ENCODE measurements at places on chromosomes 11 and 22.
A peak's percentile ranks its signal among the peaks of the same experiment; 100 is the strongest.

GRCh38 chr11:74195828-74196227 is 24.7 kb downstream of the PPME1 start:
- DNase-seq = no peak

- peak; percentile 31 for DNase-seq
These were observed 533 bp downstream of the ELF5 start for GRCh38 chr11:34512840-34513681.

GRCh38 chr11:304915-305843 is 2.4 kb upstream of the IFITM2 start:
- DNase-seq = no peak

- DNase-seq = no peak
These were observed 24.6 kb downstream of the ATXN10 start for GRCh38 chr22:45696227-45696626.

DNA sequence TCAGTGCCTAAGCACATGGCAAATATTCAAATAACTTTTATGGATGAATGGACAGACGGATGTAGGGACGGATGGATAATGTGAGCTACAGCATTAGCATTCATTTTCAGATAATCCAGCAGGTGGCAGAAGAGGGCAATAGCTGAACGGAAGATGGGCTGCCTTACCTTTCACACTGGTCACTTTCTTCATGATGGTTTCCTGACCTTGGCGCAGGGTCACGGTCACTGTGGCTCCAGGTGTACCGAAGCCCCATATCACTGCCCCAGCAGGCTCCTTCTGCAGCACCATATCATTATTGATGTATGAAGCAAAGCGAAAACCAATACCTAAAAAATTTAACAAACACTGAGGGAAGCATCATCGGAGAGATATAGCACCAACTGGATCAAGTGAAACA is 4.3 kb downstream of the SIAE start:
- peak; percentile 44 for DNase-seq

DNA sequence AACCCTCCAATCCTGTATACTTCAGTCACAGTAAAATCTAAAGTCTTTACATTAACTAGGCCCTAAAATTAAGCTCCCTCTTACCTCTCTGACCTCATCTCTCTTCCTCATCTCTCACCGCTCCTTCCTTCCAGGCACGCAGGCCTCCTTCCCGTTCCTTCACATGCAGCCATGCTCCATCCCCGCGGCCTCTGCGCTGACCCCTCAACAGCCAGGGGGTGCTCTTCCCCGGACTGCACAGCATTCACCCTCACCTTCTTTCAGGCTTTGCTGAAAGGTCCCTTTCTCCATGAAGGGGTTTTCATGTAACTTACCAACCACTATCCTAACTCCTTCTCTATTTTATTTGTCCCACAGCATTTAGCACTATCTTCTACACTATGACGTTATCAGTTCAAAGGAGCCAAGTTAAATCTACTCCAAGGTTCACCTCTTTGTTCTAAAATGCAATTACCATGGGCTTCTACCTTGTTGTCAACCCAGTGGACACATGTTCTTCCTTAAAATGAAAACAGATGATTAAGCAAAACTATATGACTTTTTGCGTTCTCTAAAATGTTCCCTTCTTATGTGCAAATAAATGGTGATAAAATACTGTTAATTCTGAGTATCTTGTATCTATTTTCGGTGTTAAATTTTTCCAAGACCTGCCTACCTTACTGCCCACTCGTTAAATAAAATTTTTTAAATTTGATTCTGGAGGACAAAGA is 57.8 kb upstream of the APOA1 start:
- no peak for DNase-seq

DNA sequence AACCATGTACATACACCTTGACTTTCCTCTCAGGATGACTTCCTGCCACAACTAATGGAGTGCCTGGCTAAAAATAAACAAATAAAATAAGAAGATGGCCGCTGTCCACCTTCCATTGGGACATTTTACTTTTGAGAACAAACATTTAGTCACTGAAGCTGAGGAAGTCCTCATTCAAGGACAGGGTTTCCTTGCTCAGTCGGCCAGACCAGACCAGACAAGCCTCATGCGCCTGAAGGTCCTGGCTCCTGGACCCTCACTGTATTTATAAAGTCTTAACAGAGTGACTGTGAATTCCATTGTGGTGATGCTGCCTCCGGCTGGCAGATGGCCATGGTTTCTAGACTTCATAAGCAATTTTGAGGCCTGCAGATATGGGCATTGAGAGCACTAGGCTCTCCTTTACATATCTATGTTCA is 114.5 kb downstream of the MAML2 start:
- DNase-seq = peak; percentile 92

DNA sequence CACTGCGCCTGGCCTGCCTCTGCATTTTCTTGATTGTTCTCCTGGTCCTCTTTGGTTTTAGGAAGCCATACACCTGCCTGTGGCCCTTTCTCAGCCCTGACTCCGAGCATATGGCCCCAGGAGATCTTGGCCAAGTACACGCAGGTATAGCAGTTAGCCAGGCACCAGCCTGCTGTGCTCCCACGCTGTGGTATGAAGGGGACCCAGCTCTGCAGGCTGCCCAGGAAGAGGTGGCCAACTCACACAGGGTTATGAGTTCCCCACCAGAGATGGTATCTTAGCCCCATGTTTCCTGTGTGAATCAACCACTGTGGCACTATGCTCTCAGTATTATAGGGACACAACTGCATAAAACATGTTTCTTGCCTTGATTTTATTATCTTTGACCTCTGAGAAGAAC is 31.1 kb downstream of the SGSM3 start:
- no peak for DNase-seq

DNA sequence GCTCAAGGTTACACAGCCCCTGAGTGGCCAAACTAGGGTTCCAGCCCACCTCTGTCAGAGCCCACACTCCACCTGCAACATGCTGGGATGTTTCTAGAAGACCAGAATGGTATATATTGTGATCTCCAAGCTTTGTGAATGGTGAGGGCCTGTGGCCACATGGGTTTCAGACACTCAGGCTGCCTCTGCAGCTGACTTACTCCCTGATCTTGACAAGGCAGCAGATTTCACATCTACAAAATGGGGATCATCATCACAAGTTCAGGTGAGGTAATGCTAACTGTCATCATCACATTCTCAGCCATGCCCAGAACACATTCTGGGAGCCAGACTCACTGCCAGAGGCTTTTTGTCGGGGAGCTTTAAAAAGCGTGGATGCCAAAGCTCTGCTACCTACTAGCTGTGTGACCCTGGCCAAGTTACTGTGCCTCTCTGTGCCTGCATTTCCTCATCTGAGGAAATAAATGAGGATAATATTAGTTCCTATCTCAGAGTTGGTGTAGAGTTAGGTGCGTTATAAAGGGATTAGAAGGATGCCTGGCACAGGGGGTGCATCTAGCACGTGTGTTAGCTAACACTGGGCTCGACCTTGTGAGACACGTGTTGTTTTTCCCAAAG is 24.9 kb upstream of the WNT11 start:
- DNase-seq = no peak

GRCh38 chr11:4054643-4055042 is 40.0 kb upstream of the RRM1 start:
- DNase-seq = no peak

DNA sequence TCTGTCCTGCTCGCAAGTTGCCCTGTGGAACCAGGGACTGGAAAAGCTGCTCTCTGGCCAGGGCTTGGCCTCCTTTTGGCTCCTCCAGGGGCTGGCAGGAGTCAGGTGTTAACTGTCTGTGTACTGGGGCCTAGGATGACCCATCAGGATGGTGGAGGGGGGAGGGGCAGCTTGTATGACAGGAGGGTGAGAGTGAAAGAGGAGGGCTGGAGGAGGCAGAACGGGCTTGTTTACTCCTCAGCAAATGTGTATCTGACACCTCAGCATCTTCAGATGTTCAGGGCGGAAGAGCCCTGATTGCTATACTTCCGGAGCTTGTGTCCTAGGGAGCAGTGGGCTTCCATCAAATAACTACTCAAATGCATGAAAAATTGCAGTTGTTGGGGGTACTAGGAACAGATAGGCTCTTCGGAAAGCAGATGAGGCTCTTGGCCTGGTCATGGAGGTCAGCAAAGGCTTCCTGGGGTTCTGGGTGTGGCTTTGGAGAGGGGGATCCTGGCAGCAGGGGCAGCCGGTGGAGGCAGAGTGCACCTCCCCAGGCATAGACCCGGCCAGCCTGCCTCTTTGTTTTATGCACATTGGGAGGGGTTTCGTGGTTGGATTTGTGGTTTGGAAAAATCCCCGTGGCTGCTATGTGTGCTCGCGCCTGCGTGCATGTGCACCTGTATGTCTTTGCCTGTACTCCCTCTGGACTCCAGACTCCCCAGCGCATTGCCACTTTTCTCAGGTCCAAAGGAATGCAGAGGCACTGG is 31.2 kb downstream of the CD82 start:
- no peak for DNase-seq

DNA sequence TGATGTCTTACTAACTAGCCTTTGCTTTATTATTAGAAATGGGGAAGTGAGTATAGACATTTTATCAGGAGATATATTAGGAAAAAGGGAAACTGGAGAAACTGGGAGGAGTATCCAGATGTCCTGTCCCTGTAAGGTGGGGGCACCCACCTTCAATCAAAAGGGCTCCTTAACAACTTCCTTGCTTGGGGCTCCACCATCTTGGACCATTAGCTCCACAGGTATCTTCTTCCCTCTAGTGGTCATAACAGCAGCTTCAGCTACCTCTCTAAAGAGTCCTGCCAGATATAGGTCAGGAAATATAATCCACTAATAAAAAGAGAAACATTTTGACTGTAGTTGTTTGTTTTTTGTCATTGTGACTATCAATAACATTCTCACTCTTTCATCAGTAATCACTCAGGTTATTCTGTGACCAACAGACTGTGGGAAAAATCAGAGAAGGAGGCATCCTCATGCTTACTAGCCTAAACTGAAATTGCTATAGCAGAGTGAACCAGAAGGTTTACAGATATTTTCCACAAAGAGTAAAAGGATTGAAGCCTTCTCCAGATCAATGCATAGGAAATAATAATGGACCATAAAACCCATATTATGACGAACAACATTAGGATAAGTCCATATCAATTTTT is 10.4 kb downstream of the OR51B4 start:
- peak; percentile 20 for DNase-seq

DNA sequence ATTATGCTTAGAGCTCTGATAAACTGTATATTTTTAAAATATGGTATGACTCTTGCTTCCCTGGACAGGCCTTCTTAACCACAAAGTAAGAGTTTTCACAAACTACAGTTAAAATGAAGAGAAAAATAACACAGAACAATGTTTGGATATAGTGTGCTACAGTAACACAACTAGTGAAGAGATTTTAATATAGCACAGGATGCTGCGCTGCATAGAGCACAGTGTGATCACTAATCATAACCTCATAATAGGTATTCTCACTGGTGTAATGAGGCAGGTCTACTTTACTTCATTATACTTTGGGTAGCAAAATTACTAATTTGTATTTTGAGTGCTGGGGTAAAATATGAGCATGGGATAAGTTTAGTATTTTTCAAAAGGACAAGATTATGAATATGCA is 256.5 kb downstream of the GUCY1A2 start:
- no peak for DNase-seq

GRCh38 chr22:36595154-36595553 is 66.2 kb upstream of the EIF3D start:
- DNase-seq = no peak

DNA sequence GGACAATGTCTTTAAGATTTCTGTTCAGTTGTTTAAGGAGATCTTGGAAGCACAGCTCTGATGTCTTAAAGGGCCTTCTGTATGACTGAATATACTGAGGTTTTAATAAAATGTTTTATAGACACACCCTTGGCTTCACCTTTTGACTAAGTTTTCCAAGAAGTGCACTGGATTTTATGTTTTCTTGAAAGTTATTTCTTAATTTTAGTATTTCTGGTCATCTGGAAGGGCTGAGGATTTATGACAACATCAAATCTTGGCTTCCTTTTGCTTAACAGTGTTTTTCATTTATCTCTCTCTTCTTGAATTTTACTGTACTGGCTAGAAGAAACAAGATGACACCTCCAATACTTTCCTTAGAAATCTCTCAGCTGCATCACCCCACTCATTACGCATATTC is 2423.4 kb downstream of the LRRC4C start:
- no peak for DNase-seq

GRCh38 chr11:9625728-9626127 is 38.1 kb upstream of the SWAP70 start:
- DNase-seq = no peak

DNA sequence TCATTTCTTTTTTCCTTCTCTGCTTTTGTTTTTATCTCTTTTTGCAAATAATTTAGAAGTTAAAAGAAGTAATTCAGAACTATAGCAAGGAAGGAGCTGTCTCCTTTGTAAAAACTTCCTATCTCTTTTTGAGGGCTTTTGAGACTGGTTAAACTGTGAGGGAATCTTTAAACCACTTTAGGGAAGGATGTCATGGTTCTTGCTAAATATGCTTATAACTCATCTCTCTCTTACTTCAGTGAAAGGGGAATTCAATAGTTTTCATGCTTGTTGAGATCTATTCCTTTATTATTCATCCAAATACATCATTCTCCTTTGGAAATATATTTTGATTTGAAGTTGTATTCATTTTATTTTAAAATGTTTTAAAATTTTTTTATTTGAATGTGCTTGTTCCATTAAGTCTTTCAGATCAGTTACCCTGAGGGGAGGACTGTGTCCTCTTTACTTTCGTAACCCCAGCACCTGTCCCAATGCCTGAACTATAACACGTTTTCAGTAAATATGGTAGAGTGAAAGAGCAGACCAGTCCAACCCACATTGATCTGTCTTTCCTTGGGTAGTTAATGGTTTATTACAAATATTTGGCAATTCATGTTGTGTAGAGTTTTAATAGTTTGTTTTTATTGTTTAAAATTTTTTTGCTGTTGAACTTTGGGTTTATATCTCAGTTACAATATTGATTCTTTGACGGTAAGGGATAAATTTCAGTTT is 27.5 kb downstream of the AMOTL1 start:
- DNase-seq = no peak

GRCh38 chr22:44192098-44192815 is 11.5 kb downstream of the PARVG start:
- no peak for DNase-seq

- no peak for DNase-seq
These were observed 12.9 kb downstream of the GTSE1 start for GRCh38 chr22:46309526-46310085.

GRCh38 chr11:23688835-23689234 is 808.0 kb upstream of the LUZP2 start:
- peak; percentile 14 for DNase-seq

DNA sequence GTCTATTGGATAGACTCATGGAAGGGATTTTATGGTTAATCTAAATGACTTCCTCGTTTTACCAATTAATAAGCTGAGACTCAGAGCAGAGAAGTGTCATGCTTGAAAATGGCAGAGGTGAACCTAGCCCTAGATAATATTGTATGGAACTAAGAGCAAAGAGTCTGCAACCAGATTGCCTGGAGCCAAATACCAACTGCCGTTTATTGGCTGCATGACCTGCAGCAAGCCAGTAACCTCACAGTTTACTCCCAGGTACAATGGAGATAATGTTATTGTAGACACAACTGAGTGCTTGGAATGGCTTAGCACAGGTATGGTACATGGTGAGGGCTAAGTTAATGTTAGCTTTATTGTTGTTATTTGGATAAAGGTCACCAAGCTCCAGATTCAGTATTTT is 84.6 kb upstream of the FAT3 start:
- no peak for DNase-seq

Data from HFF-Myc (cell line).